ENCODE measurements at places on chromosomes 5 and 9.

DNA sequence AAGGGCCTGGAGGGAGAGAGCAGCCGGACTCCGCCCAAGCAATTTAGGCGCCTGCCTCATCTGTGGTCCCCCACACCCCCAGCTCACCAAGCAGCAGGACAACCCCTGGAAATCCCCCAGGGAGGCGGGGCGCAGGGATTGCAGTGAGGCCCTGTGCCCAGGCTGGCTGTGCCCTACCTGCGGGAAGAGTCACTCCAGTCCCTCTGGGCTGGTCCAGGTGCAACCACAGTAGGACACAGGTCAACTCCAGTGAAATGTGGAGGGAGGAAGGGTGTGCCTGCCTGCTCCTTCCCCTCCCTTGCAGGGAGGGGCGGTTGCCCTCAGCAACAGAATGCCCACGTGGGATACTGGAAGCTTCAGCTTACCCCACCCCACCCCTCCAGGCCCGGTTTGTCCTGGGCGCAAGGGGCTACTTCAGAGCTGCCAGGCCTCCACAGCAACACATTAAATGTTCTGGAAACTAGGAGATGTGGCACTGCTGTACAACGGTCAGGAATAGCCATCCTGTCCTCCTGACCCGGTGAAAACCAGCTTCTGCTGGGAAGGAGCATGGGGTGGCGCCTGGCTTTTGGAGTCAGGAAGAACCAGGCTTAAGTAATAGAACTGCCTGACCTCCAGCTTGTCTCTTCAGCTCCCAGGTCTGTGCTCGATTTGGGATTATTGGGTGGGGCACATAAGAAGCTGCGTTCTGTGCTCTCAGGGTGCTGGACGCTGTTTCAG, 22.5 kb downstream of the ABO start:
- no peak for DNase-seq

DNA sequence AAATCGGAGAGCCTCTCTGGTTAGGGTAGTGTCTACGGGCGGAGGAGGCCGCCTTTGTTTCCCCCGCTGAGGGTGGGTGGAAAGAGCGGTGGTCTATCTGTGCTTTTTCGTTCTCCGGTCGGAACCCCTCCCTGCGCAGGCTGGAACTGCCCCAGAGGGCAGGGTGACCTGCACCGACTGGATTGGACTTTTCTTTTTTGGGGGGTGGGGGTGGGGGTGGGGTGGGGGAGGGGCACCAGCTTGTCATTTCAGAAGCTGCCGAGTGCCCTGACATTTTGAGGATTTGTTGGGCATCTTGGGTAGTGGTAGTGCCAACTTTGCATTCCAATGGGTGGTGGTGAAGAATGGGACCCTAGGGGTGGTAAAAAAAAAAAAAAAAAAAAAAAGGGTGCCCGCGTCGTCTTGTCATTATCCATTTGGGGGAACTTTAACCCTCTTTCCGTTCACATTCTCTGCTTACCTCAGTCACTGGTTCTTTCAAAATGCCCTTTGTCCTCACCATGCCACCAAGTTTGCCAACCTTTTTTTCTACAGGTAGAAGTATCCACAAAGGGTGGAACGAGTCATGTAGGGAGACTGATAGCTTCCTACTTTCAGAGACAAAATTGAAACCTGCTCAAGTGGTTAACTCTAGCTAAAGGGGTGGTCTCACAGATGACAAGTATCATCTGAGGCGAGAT, 1.3 kb downstream of the UBE2R2 start:
- DNase-seq, result no peak

DNA sequence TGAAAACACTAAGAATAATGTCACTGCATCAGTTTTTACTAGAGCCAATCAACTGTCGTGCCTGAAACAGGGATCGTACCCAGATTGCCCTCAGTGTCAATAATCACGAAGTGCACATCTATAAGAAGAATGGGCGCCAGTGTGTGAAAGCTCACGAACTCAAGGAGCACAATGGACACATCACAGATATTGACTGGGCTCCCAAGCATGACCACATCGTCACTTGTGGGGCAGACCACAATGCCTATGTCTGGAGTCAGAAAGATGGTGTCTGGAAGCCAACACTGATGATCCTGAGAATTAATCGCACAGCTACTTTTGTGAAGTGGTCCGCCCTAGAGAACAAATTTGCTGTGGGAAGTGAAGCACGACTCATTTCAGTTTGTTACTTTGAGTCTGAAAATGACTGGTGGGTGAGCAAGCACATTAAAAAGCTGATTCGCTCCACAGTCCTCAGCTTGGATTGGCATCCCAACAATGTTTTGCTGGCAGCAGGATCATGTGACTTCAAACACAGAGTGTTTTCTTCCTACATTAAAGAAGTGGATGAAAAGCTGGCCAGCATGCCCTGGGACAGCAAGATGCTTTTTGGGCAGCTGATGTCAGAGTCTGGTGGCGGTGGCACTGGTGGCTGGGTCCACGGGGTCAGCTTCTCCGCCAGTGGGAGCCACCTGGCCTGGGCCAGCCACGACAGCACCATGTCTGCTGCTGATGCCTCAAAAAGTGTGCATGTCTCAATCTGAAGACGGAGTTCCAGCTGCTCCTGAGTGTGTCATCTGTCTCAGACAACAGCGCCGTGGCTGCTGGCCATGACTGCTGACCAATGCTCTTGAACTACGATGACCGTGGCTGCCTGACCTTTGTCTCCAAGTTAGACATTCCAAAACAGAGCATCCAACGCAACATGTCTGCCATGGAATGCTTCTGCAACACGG, 32.2 kb downstream of the NSA2 start:
- no peak for DNase-seq

- no peak for DNase-seq
Measured at GRCh38 chr5:170151097-170151831, 45.6 kb downstream of the FOXI1 start.

DNA sequence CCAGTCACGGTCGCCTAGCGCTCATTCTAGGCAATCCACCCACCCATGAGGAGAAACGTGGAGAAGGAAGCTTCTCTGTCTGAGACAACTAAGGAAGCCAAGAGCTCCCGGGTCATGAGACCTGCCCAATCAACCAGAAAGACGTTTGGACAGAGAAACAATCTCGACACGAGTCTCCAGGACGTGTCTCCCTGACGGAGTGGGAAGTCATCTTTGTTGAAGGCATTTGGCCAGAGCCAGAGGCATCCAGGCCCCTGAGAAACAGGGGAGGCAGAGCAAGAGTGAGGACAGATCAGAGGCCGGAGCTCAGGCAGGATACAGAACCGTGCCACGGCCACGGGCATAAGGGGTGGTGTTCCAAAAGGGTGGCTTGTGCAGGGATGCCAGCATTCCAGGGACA, 479.0 kb downstream of the SPATA31A7 start:
- no peak for DNase-seq

GRCh38 chr5:161299053-161299452, 247.5 kb downstream of the GABRB2 start:
- no peak for DNase-seq

GRCh38 chr5:33997331-33997983, 10.4 kb downstream of the AMACR start:
- DNase-seq, result peak; percentile 39

DNA sequence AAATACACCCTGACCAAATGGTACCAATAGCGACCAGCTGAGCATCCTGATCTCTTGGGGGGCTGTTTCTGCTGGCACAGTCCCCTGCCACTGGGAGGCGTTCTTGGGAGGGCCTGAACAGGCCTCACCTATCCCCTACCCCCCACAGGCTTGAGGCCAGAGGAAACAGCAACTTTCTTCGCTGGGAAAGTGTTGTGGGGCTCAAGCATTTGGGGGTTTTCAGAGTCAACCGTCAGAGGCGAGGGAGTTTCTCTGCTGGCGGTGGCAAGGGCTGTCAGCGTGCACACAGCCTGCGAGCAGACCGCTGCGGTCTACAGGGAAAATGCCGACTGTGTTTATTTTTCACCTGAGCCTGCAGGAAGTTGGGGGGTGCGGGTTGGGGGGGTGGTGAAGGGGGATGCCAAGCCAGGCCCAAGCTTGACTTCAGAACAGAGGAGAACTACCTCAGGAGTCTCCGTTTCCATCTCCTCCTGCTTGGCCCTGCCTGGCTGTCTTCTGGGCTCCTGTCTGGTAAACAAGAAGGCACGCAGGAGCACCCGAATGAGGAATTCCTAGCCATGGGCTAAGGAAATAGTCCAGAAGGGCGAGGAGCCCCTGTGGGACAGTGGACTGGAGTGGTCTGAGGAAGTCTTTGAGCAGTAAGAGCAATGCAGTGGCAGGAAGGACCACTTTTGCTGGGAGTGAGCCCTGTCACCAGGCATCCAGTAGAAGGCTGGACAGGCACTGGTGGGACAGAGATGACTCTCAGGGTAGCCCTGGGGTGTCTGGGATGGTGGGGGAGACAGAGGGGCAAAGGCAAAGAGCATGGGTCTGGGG, 18.1 kb downstream of the TCF7 start:
- no peak for DNase-seq
